GM13977 (cell line): ENCODE measurements at places on chromosomes 1 and 21.

DNA sequence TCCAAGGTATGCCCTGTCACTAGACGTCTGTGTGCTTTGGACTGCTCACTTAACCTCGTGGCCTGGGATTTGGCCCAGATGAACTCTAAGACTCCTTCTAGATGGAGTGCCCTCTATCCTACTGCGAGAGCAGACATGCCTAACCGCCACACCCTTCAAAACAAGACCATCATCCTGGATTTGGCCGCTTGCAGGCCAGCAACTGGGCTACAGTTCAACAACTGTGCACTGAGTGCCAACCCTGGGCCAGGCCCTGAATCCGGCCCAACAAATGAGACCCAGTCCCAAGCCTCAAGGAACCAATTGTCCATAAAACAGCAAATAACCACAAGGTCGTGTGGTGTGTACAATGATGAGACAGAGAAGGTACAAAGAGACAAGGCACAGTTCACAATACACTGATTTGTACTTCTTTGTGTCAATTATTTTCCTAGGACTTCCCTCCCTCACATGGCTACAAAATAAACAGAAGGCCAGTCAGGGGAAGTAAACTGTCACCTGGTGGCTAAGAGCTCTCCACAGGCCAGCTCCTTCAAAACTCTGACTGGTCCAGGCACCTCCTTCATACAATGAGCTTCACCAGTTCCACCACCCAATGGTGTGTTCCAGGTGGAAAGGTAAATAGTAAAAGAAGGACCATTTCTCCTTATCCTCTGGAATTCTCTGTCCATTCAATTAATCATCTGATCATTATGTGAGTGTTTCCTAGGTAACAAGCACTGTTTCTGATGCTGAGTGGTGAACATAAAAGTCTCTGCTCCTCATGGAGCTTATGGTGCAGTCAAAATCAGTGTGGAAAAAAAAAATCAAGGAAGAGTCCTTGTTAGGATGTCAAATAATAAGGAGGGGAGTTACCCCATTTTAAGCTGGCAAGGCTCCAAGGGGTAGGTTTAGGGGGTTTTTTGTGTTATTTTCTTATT is 60.4 kb downstream of the CAPZB start:
- no peak for DNase-seq

DNA sequence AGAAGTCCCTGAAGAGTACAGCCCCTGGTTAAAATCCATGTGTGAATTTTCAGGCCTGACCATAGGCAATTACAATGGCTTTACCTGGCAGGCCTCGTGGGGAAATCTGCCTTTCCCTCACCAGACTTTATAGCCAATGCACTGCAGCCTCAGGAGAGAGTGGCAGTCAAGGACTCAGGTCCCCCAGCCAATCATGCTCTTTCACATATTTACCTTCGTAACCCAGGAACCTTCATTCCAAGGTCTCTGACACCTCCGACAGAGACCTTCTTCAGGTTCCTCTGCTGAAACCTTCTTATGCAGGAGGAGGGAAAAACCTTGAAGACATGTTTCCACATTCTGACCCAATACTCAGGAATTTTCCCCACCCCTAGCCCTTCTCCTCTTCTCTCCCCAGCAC is 118.9 kb downstream of the FASLG start:
- no peak for DNase-seq

GRCh38 chr1:8666389-8667167 is 150.9 kb downstream of the RERE start:
- no peak for DNase-seq

- DNase-seq: no peak
These were observed 3.2 kb upstream of the OLFML2B start for GRCh38 chr1:162026881-162027280.

DNA sequence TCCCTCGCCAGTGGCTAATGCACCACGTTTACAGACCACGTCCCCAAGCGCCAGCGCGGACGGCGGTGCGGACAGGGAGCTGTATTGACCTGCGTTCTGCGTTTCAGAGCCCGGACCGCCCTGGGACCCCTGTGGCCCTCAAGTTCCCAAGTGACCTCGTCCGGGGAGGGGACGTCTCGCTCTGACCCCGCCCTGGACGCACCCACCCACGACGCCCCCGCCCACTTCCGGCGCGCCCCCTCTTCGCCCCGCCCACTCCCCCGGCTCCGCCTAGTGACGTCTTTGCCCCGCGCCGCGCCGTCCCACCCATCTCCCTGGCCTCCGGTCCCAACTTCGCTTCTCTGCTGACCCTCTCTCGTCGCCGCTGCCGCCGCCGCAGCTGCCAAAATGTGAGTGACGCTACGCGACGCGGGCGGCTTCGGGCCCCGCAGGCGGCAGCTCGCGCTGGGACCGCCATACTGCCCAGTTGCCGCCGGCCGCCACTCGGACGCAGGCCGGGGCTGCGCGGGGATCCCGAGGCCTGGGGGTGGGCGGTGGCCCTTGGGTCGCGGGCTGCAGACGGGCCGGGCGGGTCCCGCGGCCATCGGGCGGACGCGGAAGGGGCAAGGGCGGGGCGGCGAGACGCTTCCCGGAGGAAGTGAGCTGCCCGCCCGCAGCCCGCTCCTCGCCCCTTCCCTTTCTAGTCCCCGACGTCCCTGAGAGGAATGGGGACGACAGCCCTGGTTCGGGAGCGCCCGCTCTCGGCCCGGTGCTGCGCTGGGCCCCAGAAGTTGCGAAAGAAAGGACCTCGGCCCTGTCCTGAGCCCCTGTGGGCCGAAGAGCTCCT is at the start of gene VAMP3:
Gene VAMP3, plus strand, starts transcription at position 300 of the 826 bp plus-strand sequence. Its CDS starts 88 bp downstream, at position 388.
- DNase-seq: peak; percentile 98

- DNase-seq: no peak
These were observed 5.2 kb downstream of the TAS1R1 start for GRCh38 chr1:6560267-6560666.

GRCh38 chr1:178609015-178609414 is 96.1 kb downstream of the TEX35 start:
- no peak for DNase-seq

DNA sequence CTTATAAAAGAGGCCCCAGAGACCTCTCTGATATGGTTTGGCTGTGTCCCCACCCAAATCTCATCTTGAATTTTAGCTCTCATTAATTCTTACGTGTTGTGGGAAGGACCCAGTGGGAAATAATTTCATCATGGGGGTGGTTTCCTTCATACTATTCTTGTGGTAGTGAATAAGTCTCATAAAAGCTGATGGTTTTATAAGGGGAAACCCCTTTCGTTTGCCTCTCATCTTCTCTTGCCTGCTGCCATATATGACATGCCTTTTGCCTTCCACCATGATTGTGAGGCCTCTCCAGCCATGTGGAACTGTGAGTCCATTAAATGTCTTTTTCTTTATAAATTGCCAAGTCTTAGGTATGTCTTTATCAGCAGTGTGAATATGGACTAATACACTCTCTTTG is 22.5 kb upstream of the NEK7 start:
- DNase-seq: no peak

DNA sequence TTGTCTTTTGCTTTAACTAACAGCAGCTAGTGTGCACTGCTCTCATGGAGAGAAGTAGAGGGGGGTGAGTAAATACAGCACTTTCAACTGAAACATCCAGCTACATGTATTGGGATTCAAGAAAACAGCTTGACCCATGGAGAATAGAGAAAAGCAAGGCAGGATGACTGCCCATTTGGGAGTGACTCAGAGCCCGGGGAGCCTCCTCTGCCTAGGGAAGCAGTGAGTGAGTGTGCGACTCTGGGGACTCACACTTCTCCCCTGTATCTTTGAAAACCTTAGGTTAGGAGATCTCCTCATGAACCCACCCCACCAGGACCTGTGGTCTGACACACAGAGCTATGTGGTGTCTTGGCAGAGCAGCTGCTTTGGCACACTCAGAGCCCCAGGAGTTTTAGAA is 82.0 kb upstream of the PTGFR start:
- no peak for DNase-seq

GRCh38 chr1:170685166-170685565 is 21.2 kb downstream of the PRRX1 start:
- DNase-seq: no peak

DNA sequence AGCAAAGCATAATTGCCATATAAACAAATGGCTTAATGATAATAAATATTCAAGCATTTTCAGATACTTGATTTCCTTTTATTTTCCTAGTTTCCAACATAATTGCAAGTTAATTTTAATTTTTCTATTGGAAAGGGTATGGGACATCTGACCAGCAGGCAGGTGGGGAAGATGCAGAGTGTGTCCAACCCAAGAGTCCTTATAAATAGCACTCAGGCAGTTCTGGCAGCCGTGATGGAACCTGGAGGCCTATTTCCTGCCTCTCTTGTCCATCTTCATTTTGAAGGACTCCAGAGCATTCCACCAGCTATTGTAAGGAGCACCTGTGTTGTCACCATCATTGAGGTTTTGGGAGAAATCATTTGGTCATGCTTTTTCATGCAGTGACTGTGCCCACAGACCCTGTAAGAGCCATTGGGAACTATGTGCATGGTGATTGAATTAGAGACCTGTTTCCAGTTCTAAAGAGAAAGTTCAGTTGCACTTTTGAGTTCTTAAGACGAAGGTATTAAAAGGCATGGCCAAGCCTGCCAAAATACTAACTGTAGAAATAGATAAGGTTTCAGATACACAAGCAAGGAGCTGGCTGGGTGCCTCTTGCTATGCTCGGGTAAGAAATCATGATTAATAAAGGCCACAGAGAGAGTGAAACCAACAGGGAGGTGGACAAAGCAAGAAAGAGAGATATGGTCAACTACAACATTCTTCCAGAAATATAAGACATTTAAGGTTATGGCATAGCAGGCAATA is 92.3 kb downstream of the SPATA46 start:
- DNase-seq: no peak

DNA sequence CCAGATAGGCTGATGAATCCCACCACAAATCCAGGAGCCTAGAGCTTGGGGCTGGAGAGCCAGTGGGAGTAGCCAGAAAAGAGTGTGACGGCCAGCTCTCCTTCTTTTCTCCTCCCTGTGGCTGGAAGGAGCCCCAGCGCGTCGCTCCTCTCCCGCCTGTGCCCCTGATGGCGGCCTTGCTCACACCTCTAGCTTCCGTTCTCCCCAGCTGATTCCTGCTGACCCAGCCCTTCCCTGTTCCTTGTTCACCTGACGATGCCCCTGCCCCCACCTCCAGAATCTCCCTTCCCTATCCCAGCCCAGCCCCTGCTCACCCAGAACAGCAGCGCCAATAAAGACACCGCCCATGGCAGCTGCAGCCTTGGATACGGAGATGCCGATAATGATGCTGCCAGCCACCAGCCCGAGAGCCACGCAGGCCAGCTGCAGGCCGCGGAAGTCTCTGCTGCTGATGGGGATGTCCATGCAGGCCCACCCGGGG is 656 bp downstream of the KNCN start:
- no peak for DNase-seq

DNA sequence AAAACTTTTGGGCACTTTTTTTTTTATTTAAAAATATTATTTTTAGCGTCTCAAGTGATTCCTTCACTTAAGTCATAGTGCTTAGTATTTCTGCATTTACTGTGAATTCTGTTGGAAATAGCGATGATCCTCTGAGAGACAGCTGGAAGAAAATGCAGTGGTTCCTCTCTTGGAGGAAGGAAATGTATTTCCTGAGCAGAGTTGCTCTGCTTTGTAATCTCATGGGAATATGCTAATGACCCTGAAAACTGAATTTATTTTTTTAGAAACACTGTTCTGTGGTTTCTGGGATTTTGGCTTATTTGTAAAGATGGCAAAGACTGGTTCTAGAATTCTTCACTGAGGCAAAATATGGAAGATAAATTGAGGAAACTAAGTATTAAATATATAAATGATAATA is 88.9 kb downstream of the NTNG1 start:
- no peak for DNase-seq

DNA sequence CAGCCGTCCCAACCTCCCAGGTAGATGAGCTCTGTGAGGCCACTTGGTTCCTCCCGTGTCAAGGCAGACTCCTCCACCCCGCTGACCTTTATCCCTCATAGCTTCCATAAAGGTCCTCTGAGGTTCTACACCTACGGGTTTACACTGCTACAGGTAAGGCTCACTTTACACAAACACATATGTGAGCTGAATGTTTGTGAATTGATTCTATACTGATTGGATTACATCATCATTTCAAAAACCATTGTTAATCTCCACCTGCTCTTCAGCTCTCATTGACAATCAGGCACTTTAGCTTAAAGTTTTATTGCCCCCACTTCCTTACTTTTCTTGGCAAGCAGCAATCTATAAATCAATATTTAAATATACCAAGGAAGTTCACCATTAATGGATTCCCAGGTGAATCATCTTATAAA is 12.8 kb upstream of the RGS16 start:
- no peak for DNase-seq

DNA sequence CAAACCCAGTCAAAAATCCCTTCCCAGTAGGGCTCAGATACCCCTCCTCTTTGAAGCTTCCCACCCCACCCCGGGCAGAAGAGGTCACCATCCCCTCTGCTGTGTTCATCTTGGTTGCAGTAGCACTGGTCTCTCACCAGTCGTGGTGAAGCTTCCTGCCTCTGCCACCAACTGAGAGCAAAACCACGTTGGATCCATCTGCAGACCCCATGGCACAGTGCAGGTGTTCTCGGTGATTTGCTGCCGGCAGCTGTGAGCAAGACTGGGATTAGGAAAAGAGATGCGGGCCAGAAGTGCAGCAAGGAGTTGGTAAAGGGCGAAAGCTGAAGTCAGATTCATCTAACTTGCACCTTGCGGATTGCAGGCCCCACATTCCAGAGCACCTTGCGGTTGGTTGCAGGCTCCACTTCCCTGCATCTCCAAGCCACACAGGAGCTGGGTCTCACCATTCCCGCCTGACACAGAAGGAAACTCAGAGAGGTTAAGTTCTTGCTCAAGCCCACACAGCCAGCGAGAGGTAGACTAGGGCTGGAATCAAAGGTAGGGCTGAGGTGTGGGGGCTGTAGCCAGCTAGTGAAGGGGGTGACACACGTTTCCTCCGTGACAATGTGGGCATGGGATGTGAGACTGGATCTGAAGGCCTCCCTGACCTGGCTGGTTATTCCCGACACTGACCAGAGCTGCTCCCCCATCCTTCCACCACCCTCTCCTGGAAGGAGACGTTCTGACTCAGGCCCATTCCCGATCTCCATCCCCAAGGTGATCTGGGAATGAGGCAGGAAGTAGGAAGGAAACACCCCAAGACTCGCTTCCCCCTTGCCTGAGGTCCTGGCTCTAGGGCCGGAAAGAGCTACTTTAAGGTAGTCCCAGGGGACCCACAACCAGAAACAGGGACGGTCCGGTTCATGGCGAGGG is 3.3 kb upstream of the FAM110D start:
- DNase-seq: no peak

- DNase-seq: peak; percentile 73
These were observed at the start of gene ROR1 for GRCh38 chr1:63773815-63774616. Gene ROR1, plus strand, starts transcription at chr1:63774017.

DNA sequence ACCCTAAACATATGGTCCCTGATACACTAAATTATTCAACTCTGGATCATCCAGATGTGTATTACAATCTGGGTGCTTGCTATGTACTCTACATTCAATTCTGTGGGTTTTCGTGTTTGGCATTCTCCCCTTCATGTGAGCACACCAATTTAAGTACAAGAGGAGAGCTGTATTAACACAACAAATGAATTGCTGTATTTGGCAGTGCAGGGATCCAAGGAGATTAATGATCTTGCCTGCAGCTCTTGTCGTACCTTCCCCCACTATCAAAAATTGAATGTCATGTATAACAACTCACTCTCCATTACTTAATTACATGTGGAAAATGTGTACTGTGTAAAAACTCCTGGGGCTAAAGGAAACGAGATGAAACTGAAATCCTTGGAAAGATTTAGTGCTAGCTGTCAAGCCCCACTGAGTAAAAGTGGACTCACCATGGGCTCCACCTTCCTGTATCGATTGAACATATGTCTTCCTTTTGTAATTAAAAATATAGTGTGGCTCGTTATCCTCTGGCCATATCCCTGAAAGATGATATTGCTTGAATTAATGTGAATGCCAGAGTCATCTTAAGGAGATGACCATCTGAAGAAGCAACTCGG is 172.2 kb upstream of the L1TD1 start:
- no peak for DNase-seq

- DNase-seq: no peak
These were observed 87.2 kb downstream of the HHAT start for GRCh38 chr1:210415846-210416448.
